Glutamatergic neuron (in vitro differentiated cells): ENCODE measurements at places on chromosomes 7 and 10. TPM values are rescaled to one million over a fixed set of nuclear protein-coding genes. Genes with fewer than 3 reads are reported as not detected.

DNA sequence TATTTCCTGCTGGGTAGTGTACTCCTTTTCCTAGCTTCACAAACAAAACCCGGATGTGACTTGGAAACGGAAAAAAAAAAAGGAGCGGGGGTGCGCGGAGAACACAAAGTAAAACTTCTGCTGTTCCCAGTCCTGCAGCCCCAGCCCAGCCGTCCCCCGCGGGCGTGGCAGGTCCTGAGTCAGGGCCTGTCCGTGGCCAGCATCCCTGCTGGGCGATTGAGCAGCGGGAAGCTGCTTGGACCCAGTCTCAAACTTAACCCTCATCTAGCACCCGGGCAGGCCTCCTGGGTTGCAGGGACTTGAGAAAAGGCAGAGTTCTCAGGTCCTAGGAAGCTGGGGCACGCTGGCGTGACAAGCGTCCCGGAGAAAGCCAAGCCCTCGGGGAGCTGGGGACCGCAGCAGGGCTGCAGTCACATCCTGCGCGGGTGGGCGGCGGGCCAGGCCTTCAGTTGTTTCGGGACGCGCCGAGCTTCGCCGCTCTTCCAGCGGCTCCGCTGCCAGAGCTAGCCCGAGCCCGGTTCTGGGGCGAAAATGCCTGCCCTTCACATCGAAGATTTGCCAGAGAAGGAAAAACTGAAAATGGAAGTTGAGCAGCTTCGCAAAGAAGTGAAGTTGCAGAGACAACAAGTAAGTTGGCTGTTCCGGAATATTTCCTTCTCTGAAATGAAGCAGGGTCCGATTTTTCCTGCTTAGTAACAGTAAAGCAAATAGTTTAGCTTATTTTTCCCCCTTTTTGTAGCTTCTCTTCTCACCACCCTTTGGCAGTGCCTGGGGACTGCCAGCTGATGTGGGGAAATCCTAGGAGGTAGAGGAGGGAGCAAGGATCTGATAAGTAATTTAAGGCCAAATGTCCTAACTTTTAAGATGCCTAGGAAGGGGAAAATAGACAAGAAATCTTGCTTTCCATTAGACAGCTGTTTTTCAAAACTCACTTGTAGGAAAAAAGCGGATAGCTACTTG, at the start of gene GNG11:
GNG11 (plus strand) TSS at position 129 of the 960 bp plus-strand sequence; CDS start at position 532, 403 bp downstream.
- H3K4me1 ChIP-seq: peaks cover 3% of the 10 kb centered on the region
- no peaks in the 10 kb centered on the region for H3K36me3 ChIP-seq
- H3K27ac ChIP-seq: no peak within 1 kb of the TSS
- peak within 1 kb of the TSS; percentile 71 for H3K4me3 ChIP-seq
- peak; percentile 71 for DNase-seq

- H3K4me3 ChIP-seq: no peak overlapping the region
- no peaks in the 10 kb centered on the region for H3K4me1 ChIP-seq
- no peak for DNase-seq
- no peaks in the 10 kb centered on the region for H3K36me3 ChIP-seq
- no peak overlapping the region for H3K27ac ChIP-seq
Observed at GRCh38 chr7:42834676-42835075, 77.2 kb downstream of the C7orf25 start.

DNA sequence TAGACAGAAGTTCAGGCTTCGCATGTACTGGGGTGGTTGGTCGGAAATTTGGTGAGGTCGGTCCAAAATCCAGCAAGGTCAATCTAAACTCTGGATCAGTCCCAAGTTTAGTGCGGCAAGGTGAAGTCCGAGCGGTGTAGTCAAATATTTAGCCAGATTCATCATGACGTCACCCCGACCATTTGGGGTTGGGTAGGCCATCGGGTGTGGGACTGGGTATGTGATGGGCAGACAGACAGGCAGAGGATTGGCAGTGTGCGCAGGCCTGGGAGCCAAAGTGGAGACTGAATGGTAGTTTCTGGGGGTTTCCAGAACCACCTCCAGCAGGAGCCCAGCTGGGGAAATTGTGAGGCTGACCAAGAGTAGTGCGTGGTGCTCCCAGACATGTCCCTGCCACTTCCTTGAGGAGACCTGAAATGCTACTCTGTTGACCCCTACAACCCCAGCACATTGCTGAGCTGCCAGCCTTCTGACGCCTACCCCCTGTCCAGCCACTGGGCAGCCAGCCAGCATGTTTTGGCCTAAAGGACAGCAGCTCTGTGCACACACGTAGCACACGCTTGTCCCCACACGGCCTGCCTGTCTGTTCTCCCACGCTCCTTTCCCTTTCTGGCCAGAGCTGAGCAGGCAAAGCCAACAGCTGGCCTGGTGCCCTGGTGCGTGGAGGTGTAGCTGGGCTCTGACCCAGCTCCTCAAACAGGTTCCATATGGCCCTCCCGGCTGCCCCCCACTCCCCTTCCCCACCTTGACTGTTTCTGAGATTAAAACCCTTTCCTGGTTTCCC, 55.9 kb downstream of the FAM241B start:
- peaks cover 10% of the 10 kb centered on the region for H3K27me3 ChIP-seq
- no peak for DNase-seq
- no peaks in the 10 kb centered on the region for H3K36me3 ChIP-seq
- H3K4me1 ChIP-seq: peaks cover 1% of the 10 kb centered on the region
- H3K4me3 ChIP-seq: no peak overlapping the region

- no peak overlapping the region for H3K27ac ChIP-seq
- peaks cover 3% of the 10 kb centered on the region for H3K4me1 ChIP-seq
- no peaks in the 10 kb centered on the region for H3K36me3 ChIP-seq
- no peaks in the 10 kb centered on the region for H3K27me3 ChIP-seq
- no peak for DNase-seq
- no peak overlapping the region for H3K4me3 ChIP-seq
Observed at GRCh38 chr7:19747740-19748339, 25.6 kb downstream of the TMEM196 start.

GRCh38 chr10:70729763-70730357, 55.3 kb downstream of the TBATA start:
- peak overlapping the region; percentile 25 for H3K27ac ChIP-seq
- H3K4me1 ChIP-seq: peaks cover 15% of the 10 kb centered on the region
- no peaks in the 10 kb centered on the region for H3K36me3 ChIP-seq

DNA sequence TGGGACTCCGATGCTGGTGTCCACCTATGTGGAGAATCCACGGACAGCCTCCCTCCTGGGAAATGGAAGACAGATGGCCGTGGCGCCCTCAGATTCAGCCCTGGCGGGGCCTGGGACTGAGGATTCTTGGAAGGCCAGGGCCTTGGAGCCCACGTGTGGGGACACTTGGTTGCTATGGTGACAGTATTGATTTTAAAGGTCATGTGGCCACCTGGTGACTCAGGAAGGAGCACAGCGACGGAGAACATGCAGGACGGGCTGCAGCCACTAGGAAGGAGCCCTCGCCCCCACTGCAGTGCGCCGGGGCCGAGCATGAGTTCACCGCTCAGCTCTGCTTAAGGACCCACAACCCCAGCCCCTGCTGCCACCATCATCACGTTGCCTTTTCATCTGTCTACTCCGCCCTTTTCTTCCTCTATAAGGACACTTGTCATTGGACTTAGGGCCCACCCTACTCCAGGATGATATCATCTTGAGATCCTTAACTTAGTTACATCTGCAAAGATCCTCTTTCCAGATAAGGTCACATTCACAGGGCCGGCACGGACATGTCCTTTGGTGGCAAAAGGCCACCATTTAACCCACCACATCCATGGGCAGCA, 3.7 kb upstream of the STK32C start:
- DNase-seq: peak; percentile 67
- H3K27me3 ChIP-seq: peaks cover 13% of the 10 kb centered on the region
- peak overlapping the region; percentile 90 for H3K27ac ChIP-seq
- H3K4me3 ChIP-seq: peak overlapping the region; percentile 71
- H3K4me1 ChIP-seq: peaks cover 16% of the 10 kb centered on the region

DNA sequence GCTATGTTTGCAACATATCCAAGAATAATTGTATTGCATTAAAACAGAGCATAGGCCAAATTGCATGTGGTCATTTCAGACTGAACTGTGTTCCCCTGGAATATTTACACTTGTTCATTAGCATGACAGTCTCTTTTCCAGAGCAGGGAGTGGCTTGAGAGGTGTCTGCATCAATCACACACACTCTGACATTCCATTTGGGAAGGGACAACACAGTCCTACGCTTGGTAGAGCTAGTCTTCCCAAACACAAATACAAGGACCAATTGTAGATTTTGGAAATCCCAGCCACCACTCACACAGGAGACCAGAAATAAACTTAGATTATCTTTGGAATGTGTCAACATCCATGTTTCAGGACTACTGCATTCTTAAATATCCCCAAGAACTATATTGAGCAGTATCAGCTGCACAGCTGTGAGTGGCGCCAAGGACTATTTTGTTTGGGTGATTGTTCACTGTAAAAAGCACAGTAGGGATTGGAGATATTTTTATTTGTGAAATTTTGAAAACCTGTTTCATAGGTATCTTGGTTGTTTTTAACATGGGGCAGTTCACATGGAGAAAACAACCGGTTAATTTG, 93.6 kb upstream of the PRR15 start:
- H3K36me3 ChIP-seq: no peaks in the 10 kb centered on the region
- peaks cover 33% of the 10 kb centered on the region for H3K4me1 ChIP-seq
- DNase-seq: no peak

DNA sequence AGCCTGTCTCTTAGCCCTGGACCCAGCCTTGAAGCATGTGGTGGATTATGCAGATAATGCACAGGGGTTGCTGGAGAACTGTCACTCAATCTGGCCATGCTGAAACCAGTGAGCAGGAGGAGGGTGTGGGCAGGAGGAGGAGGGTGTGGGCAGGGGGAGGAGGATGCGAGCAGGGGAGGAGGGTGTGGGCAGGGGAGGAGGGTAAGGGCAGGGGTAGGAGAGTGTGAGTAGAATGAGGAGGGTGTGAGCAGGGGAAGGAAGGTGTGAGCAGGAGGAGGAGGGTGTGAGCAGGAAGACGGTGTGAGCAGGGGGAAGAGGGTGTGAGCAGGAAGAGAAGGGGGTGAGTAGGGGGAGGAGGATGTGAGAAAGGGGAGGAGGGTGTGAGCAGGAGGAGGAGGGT, 18.8 kb downstream of the CAMK2B start:
- H3K27me3 ChIP-seq: peaks cover 5% of the 10 kb centered on the region
- peaks cover 5% of the 10 kb centered on the region for H3K36me3 ChIP-seq
- H3K4me1 ChIP-seq: peaks cover 1% of the 10 kb centered on the region
- H3K4me3 ChIP-seq: no peak overlapping the region

- peaks cover 28% of the 10 kb centered on the region for H3K4me1 ChIP-seq
- no peaks in the 10 kb centered on the region for H3K36me3 ChIP-seq
- H3K4me3 ChIP-seq: no peak overlapping the region
- H3K27me3 ChIP-seq: no peaks in the 10 kb centered on the region
- DNase-seq: no peak
- no peak overlapping the region for H3K27ac ChIP-seq
Observed at GRCh38 chr10:49502358-49502757, 36.6 kb downstream of the ERCC6 start.

DNA sequence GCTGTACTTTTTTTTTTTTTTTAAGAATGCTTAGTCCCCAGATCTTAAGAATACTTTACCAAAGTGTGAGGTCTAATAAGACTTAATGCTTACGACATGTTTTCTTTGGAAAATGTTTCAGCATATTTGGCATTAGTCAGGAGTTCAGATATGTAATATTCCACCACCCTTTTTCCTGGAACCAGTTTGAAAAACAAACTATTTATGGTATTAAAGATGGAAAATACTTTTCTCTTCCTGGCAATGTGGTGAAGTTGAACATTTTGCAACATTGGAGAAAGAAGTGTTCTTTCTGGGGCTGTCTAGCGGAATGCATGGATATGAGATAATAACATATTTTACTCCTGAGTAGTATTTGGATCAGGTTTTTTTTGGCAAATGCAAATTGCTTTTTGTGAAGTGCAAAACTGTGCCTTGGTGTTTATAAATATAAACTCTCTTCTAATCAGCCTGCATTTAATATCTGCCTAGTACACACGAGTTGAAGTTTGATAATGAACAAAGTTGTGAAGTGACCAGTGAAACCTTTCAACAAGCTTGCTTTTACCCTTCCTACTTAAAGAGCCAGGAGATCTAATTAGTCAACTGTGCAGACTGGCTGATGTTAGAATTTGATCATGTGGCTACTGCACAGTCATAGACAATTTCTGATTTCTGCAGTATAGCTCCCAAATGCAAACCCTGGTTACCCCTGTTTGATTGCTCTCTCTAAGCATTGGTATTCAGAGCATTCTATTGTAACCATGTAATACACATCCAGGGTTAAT, 20.9 kb downstream of the MAP3K8 start:
- H3K36me3 ChIP-seq: no peaks in the 10 kb centered on the region
- DNase-seq: no peak
- H3K27me3 ChIP-seq: no peaks in the 10 kb centered on the region

GNAI1 gene
- 61.9 TPM for total RNA-seq

PRKCQ gene
- 1.3 TPM for total RNA-seq

HPSE2 gene
- not detected for total RNA-seq

CPA4 gene
- not detected for total RNA-seq

KLF14 gene
- not detected for total RNA-seq
